ENCODE measurements at places on chromosomes 12 and 14.

DNA sequence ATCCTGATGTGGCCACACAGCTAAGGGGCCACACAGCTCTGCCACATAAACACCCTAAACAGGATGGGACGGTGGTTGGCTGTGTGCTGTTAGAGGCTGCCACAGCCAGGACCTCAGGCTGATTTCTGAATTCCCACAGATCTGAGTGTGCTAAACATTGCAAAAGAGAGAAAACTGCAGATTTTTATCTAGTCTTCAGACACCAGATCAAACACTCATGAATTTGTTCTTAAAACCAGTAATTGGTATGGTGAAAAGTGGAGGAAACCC lies 190.7 kb downstream of the MON2 start:
- DNase-seq, result no peak

DNA sequence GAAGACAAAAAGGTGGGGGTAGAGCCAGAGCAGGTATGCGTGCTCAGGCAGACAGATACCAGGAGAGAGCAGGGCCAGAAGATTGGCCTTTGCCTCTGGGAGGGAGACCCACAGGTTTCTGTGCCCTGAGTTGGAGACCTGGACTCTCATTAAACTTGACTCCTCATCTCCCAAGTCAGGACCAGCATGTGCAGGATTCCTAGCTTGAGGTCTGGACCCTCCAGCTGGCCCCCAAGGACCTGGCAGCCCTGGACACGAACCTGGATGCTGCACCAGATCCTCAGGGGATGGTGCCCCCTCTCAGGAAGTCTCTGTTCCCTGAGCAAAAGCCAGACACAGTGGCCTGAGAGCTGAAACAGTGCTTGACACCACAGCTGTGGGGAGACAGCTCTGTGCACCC lies 10.5 kb upstream of the KRT73 start:
- no peak for DNase-seq

GRCh38 chr14:59318908-59319307 lies 130.4 kb downstream of the DAAM1 start:
- no peak for DNase-seq

- no peak for DNase-seq
Measured at GRCh38 chr14:86799244-86799647, 1193.7 kb downstream of the GALC start.

DNA sequence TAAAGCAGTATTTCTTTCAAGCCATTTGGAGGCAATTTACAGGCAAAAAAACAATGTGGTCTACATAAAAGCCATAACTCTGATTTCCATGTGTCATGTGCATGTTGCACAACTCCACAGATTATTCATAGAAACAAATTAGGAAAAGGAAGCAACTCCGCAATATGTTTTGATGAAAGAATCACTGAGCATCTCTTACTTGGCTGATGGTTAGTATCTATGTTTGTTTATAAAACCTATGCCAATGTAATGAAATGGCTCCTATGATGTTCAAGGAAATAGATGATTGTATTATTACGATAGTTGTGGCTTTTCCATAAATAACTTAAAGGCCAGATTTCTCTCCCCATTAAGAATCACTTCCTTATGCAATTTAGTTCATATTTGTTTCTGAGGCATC lies 373.7 kb downstream of the CCDC91 start:
- no peak for DNase-seq

DNA sequence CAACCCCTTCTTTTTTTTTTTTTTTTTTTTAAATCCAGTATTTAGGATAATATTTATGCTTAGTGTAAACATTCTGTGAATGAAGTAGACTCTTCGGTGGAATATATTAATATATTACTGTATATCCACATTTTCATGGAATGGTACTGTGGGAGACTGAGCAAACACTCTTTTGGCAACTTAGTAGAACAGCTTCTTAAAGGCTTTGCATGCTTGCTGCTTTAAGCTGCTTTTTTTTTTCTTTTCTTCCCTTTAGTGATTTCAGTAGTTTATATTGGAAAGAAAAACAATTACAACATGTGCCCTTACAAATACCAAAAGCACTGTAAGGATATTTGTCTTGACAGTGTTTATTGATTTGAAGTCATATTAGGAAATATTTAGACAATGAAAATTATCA lies 78.9 kb downstream of the AEBP2 start:
- DNase-seq, result no peak

DNA sequence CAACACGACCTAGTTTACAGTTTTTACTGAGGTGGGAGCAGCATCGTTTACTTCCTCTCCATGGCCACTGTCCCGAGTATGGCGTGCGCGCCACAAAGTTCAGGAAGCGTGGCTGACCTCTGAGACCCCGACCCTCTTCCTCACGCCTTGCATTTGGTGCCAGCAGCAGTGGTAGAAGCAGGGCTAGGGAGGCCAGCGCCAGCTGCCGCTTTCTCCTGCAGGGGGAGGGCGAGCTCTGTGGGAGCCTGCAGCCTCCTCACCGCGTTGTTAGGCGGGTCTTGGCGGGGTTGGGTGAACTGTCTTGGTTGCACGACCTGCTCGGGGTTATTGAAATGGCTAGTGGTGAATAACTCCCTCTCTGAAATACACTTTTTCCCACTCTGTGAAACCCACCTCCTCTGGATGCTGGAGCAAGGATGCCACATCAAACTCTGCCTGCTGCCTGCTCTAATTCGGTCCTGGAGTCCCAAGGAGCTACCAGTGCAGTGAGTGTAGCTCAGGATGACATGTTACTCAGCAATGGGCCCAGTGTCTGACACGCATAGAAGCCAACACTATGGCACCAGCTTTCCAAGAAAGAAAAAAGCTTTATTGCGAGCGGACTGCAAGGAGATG lies 22.3 kb upstream of the TDRD9 start:
- DNase-seq, result no peak

DNA sequence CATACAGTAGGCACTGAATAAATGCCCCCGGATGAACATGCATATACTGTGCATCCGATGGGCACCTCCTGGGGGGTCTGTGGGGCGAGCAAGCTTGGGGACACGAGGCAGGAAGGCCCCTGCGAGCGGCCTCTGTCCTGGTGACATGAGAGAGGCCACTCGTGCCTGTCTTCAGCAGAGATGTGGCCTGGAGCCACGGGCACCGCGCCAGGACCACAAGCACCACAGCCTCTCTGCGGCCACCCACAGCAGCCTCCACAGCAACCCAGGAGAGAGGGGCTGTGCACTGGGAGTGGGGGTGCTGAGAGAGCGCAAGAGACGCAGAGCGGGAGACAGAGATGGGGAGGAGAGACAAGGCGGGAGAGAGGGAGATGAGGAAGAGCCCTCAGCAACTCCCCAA lies 118.5 kb downstream of the RFLNA start:
- no peak for DNase-seq

GRCh38 chr12:124568431-124569374 lies 1.3 kb upstream of the NCOR2 start:
- peak; percentile 83 for DNase-seq

DNA sequence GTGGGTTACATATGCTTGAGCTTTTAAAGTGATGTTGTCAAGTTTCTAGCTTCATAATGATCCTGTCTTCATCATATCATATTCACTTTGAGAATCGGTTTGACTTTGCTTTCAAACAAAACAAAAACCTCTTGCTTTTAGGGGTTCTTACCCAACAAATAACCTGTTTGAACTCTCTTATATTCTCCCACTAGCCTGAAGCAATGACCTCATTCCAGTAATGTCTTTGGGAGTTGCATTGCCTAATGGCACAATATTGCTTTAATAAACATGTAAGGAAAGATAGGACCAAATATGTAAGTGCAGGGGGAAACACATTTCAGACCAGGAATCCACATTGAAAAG lies 27.7 kb downstream of the WBP11 start:
- DNase-seq, result no peak
